Keratinocyte (primary cell): ENCODE measurements at places on chromosomes 7 and 10.

GRCh38 chr7:93690021-93690420 lies 115.5 kb upstream of the CALCR start:
- DNase-seq, result no peak

DNA sequence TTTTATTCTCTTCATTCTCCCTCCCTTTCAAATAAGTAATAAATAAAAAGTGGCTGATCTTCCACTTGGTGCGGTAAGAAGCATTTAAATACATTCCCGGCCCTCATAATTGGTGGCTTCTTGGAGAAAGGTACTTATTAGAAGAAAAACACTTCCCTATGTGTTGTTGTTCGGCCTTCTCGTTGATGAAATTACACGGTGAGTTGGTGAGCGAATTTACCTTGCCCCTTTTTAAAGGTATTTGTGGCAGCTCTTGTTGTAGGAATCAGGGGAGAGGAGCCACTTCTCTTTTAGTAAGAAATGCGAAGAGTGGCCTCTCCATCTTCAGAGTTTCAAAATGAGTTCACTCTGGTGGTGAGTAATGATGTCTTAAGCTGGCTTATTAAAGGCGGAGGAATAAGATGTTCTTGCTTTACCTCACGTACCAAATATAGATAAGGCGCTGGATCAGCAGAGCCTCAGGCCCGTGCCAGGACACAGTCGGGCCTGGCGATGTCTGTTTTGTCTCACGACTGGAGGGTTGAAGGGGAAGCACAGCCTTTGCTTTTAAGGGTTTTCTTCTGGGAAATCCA lies 135.9 kb downstream of the CUX1 start:
- no peak for DNase-seq

DNA sequence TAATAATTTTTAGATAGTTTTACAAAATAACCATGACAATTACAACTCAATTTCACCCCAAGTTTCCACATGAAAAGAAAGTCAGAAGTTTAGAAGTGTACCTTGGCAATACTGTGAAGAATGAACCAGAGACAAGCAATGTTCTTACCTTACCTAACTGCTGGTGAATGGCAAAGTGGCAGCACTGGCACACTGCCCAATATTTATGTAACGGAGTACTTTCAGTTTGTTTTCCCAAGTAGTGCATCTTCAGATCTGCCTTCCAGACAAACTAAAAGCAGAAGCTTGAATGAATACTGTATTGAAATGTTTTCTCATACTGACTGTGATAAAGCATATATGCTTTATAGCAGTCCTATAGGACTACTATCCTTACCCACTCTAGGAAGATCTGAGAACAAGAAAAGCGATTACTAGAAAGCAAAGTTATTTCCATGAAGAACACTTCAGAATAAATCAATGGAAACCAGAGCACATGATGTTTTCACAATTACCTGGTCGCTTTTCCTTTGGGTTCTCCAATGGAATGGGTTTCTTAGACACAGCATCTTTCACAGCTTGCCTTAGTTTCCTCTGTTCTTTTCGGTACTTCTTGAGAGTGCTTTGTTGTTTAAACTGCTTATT lies 1.5 kb downstream of the NOC3L start:
- no peak for DNase-seq

GRCh38 chr10:33154590-33154989 lies 179.9 kb downstream of the NRP1 start:
- DNase-seq, result no peak

DNA sequence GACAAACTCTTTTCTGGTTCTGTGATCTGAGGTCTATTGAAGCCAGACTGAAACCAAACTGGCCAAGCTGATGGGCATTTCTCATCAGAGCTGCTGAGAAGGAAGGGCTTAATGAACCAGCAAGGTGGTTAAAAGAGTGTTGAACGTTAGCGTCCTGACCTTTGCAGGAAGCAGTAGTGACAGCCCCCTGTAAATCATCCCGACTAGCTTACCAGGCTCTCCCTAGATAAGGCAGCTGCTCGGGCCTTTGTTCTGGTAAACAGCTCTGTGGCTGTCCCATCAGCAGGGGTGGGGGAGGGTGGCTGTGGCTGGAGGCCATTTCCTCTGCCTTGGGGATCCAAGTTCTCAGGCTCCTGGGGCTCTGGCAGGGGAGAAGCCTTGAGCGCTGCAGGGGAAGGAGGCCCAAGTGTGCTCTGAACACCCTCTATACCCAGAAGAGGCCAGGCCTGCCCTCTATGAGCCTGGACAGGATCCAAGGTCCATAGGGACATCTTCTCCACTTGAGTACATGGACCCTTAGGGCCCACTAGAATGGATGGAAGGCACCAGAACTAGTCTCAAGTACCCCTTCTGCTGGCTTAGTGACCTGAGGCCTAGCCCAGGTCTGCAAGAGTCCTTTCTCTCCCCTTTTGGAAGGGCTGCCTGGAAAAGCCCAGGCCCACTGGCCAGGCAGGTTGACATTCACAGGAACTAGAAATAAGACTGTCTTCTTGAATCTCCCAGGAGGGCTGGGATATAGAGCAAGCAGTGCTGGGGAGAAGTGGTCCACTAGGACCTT lies 134.6 kb downstream of the ARHGAP22 start:
- no peak for DNase-seq

- no peak for DNase-seq
These were observed 121.5 kb downstream of the VIPR2 start for GRCh38 chr7:159023206-159023605.

DNA sequence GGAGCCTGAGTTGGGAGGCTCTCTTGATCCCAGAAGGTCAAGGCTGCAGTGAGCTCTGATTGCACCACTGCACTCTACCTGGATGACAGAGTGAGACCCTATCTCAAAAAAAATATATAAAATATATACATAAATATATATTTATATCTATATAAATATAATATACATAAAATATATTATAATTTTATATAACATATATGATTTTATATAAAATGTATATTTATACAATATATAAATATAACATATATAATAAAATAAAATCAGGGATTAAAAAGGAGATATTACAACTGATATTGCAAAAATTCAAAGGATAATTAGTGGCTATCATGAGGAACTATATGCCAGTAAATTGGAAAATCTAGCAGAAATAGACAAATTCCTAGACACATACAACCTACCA lies 353.5 kb upstream of the HPS1 start:
- no peak for DNase-seq

DNA sequence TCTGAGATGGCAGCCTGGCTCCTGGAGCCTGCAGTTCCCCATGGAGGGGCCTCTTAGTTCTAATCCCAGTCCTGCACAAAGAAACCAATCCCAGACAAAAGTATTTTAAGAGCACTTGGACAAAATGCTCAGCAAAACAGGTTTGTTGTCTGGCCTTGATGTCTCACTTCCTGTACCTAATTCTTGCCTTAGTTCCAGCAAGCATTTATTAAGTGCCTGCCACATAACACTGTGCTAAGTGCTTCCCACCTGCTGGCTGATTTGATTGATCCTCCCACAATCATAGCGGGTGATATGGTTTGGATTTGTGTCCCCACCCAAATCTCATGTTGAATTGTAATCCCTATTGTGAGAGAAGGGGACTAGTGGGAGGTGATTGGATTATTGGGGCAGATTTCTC lies 65.7 kb upstream of the HABP2 start:
- no peak for DNase-seq

- DNase-seq, result no peak
These were observed 22.4 kb upstream of the ITGA8 start for GRCh38 chr10:15742102-15742501.

DNA sequence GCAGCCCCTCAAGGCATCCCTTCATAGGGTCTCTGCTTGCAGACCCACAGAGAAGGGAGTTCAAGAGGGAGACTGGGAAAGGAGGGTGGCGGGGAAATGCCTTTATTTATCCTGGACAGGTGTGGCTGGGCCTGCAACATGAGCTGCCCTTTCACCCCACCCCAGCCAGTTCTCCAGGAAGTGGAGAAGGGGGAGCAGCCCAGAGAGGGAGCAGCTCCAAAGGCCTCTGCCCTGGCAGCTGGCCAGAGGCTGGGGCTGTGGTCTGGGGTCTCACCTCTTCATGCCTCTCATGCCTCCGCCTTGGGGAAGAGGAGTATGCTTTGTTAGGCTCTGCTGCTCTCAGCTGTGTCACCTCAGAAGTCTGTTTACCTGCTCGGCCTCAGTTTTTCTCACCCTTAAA lies 3.1 kb downstream of the LDB3 start:
- DNase-seq, result no peak

GRCh38 chr10:58993480-58994221 lies 182.8 kb upstream of the PHYHIPL start:
- no peak for DNase-seq

- DNase-seq, result no peak
These were observed 177.4 kb downstream of the ADK start for GRCh38 chr10:74328388-74328787.

DNA sequence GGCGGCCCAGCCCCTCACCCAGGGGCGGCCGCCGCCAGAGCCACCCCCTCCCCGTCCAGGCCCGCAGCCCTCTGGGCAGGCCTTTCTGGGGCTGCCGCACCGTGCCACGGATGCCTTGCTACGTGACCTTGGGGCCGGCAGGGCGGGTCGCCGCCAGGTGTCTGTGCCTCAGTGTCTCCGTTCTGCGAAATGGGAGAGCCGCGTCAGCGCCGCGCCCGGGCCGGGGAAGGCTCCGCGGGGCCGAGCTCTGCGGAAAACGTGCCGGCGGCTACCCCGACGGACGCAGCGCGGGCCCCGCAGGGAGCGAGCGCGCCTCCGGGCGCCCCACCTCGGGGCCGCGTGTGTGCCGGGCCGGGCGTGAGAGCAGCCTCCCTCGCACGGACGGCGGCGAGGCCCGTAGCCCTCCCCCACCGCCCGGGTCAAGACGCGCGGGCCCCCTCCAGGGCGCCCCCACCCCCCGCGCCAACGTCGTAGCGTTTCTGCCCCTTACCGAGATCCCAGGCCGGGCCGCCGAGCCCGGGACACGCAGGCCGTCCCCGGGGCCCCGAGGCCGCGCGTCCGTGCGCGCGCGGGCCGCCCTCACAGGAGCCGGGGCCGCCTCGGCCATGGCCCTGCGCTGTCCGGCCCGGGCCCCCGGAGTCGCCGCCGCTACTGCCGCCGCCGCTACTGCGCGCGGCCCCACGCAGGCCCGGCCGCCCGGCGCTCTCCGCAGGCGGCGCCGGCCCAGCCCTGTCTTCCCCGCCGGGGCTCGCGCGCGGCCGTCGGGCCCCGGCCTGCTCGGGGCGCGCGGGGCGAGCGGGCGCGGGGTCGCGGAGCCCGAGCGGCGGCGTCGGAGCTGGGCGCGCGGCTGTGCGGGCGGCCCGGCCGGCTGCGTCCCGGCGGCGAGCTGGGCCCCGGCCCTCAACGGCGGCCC lies 1.1 kb downstream of the ZNF777 start:
- no peak for DNase-seq

- DNase-seq, result no peak
These were observed 107.9 kb upstream of the PPIF start for GRCh38 chr10:79239275-79239779.

DNA sequence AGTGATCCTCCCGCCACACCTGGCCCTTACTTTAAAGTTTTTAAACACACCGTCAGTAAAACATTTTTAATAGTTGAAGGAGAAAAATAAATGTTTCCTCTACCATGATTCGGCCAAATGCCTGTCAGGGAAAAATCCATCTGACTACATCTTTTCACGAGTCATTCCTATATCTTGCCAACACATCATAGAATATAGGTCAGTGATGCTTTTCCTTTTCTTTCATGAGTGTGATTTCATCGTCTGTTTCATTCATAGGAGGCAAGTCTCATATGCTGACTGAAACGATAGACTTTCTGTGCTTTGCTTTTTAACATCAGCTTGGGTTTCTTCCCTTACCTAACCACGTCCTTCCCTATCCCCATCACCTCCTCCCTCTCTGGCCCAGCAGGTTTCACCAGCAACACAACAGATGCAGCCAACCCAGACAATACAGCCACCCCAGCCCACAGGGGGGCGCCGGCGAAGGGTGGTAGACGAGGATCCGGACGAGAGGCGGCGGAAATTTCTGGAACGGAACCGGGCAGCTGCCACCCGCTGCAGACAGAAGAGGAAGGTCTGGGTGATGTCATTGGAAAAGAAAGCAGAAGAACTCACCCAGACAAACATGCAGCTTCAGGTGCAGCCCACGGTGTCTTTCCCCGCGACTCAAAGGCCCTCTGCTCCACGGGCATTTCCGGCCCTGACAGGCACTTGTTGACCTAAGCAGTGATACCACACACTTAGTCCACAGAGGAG lies 149.2 kb downstream of the TRIL start:
- no peak for DNase-seq

- no peak for DNase-seq
These were observed 328.7 kb downstream of the ARL4A start for GRCh38 chr7:13016036-13016581.

DNA sequence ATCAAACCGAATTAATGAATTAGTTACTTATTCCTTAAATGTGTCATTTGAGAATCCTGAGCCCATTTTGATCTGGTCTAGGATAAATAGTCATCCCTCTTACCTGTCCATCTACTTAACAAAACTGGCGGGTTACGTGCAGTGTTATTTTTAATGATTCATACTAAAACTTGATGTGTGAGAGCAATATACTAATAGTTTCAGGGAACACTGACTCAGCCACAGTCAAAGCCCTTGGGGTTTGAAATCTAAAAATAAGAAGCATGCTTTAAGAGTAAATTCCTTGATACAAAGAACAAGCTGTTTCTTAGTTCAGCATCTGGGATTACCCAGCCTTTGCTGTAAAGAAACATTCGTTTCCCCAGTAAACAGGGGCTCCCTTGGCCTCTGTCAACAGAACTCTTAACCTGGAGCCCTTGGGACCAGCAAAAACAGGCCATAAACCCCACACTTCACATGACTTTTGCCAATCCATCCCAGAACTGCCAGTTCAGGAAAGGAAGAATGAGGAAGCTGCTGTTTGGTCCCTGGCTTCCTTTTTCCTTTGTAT lies 370.6 kb upstream of the IGFBP3 start:
- peak; percentile 54 for DNase-seq

DNA sequence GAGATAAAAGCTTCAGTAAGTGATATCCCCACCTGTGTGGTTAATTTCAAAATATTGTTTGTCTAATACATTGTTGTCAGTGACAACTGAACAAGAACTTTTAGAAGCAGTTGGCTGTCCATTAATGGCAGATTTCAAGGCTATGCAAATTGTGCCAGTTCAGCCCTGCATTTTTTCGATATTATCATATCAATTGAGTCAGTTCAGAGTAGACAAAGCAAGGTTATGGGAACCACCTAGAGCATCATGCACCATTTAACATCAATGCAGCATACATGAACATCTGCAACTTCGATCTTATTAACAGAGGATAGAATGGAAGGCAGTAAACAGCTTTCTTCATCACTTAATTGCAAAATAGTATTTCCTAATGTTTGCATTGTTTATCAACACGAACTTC lies 180.7 kb upstream of the KAT6B start:
- no peak for DNase-seq

GRCh38 chr7:2498708-2499107 lies 20.9 kb upstream of the LFNG start:
- no peak for DNase-seq

- DNase-seq, result peak; percentile 23
These were observed 1.2 kb upstream of the ATP6V0E2 start for GRCh38 chr7:149872419-149873073.

DNA sequence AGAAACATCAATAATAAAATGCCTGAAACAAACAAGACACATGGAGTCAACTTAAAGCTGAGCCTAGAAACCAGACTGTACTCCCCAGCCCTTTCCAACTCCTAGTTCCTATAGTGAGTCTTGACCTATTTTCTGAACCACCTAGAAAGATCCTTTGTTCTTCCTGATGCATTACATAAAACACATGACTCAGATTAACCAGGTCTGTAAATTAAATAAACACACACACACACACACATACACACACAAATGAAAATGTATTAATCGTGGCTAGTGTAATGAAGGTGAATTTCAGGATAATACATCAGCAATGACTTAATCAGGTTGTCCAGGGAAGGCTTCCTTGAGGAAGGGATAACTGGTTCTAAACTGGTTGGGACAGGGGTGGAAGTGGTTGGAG lies 104.7 kb downstream of the ST8SIA6 start:
- peak; percentile 30 for DNase-seq

GRCh38 chr7:143258831-143259230 lies 4.4 kb upstream of the GSTK1 start:
- DNase-seq, result no peak
